Astrocyte of the spinal cord (primary cell): ENCODE measurements at places on chromosomes 1 and 21.

GRCh38 chr1:201766131-201766866 lies 62.7 kb upstream of the IPO9 start:
- DNase-seq: peak; percentile 96

- DNase-seq: no peak
Observed at GRCh38 chr1:30475966-30476365, 247.4 kb downstream of the MATN1 start.

- DNase-seq: peak; percentile 35
Observed at GRCh38 chr1:29280409-29281131, 44.2 kb downstream of the PTPRU start.

DNA sequence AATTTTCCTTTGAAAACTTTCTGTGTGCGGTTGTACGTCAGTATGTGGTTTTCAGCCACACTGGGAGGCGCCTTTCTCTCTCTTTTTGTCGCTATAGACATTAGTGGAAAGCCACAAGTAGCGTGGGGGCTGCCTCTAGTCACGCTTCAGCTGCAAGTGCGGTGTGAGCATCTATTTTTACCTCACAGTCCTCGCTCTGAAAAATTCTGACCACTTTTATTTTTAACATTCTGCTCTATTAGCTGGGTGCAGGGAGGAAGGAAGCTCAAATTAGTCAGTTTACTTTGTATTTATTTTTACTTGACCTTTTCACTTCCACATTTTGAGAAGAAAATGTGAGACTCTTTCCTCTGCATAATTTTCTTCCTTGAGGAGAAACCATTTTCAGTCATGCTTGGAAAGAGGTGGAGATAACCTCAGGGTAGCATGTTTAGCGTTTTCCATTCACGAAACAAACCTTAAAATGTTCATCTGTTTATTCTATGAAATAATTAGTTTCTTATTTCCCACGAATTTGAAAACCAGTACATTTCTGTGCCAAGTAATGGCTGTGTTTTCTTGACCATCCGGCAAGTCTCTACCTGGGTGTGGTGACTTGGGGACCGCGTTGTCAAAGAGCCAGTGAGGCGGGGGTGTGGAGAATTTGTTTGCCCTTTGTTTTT lies 35.6 kb downstream of the ADARB1 start:
- DNase-seq: peak; percentile 30

DNA sequence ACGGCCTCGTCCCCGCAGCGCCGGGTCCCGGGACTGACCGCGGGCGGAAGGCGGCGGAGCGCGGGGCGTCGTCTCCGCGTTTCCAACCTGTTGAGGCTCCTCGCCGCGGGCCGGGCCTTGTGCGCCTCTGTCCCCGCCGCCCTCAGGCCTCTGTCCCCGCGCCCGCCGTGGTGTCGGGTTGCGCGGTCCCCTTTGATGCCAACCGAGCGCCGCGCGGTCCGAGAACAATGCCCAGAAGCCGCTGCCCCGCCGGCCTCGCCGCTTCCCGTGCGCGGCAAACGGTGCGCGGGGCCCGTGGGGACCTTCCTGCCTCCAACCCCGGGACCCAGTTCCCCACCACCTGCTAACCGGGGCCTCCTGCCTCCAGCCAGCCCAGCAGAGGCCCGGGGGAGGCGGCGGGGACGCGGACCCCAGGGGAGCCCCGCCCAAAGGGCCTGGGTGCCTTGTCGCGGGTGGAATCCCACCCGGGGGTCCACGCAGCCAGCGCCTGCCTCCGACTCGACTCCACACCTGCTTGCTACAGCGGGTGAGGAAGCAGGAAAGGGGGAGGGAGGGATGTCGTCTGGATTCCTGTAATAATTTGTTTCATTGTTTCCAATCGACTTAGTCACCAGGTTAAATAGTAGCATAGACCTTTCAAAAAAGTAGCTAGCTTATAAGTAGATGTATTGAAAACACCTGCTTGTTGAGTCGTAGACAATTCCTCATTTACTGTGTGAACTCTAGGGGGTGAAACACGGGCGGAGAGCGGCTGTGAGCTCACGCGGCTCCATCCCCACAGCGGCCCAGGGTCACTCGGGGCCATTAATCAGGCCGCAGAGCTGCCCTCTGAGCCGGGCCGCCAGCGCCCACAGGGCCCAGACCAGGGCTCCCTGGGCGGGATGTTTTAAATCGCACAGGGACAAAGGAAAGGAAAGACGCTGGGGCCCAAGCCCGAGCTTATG lies 1.1 kb downstream of the COL18A1 start:
- peak; percentile 50 for DNase-seq
